ENCODE measurements at places on chromosomes 2 and 18. TPM values are rescaled to one million over a fixed set of nuclear protein-coding genes. Genes with fewer than 3 reads are reported as not detected.

The TRIB2 gene
- 26.1 TPM for total RNA-seq

The TEX44 gene
- total RNA-seq, result not detected

The DNMT3A gene
- total RNA-seq, result 7.4 TPM

The CXCR2 gene
- total RNA-seq, result 2.8 TPM

The POTEE gene
- total RNA-seq, result not detected

The AGXT gene
- not detected for total RNA-seq

The FOXD4L1 gene
- not detected for total RNA-seq

The OTOF gene
- not detected for total RNA-seq

The SKOR2 gene
- total RNA-seq, result not detected

The HOXD9 gene
- total RNA-seq, result 2.4 TPM

The CXCR4 gene
- total RNA-seq, result 3.9 TPM

The SATB2 gene
- 3.5 TPM for total RNA-seq

The AGPS gene
- total RNA-seq, result 17.2 TPM

The POTEI gene
- total RNA-seq, result not detected

The FEV gene
- not detected for total RNA-seq

The APCDD1 gene
- 76.6 TPM for total RNA-seq

- no peak for DNase-seq
Measured at GRCh38 chr2:56013475-56013874, 89.9 kb upstream of the EFEMP1 start.

DNA sequence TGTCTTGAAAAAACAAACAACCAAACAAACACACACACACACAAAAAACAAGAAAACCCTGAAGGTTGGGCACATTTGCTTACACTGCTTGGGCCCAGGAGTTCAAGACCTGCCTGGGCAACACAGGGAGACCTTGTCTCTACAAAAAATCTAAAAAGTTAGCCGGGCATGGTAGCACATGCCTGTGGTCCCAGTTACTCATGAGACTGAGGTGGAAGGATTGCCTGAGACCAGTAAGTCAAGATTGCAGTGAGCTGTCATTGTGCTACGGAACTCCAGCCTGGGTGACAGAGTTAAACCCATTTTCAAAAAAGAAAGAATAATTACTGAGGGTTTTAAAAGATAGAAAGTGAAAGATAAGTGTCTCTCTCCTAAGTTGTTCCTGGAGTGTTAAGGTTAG, 103.4 kb downstream of the MBD5 start:
- DNase-seq, result no peak

DNA sequence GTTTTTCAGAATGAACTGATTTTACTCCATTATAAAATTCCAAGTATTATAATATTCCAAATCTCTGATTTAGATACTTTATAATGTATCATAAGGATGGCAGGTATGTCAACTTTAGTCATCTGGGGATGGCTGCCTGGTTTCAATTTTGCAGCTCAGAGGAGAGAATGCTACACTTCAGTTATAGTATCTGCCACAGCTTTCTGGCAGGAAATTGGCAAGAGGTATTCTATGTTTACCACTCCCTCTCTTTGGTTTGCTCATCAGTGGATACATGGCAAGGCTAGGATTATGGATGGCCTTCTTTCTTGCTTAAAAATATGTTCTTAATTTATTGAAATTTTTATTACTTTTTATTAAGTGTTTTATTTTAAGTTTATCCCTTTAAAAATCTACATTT, 67.0 kb upstream of the TNFRSF11A start:
- no peak for DNase-seq

DNA sequence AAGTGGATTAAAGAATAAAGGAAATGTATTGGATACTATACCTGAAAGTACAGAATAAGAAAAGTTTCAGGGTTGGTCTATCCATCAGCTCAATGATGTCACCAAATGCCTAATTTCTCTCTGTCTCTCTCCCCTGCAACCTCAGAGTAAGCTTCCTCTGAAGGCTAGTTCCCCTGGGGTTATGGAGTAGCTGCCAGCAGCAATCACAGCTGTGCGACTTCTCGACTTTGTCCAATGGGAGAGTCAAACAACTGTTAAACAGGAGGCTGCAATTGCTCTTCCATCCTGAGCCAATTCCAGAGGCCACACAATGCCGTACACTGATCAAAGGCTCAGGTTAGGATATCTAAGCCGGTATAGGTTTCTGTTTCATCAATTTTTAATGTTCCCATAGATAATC, 95.3 kb upstream of the FANCL start:
- no peak for DNase-seq

DNA sequence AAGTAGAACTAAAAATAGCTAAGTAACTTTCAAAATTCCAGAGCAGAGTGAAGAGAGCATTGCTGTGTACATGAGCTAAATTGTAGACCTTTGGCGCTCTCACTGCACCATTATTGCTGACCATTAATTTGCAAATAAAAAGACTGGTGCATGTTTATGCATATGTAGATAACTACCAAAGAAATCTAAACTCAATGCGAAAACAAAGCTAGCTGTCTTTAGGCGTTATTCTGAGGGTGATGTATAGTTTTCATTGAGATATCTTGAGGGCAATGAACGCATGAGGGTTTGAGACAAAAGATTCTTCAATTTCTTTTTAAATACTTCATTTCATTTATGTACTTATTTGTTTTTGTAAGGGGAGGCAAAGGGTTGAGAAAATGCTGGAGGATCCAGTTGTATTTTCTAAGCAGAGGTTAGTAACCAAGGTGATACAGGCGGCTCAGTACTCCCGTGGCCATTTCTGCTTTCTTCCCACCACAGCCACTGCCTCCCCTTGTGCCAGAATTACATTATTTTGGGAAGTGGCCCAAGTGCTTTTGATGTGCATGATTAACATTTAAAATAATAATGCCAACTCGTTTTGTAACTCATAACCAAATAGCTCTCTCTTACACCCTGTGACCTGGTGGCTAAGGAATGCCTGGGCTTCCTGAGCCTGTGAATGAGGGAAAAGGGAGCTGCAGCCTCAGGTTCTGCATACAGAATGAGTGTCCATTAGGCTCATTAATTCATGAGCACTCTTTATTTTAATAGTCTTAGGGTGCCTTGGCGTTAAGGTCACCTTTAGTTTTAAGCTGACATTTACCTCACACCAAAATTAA, 797.8 kb upstream of the GYPC start:
- no peak for DNase-seq

GRCh38 chr2:143674051-143674450, 544.8 kb downstream of the ARHGAP15 start:
- DNase-seq, result no peak

GRCh38 chr18:55319459-55320193, 268.4 kb downstream of the TCF4 start:
- DNase-seq, result no peak

GRCh38 chr2:138712212-138712979, 67.8 kb downstream of the NXPH2 start:
- no peak for DNase-seq

DNA sequence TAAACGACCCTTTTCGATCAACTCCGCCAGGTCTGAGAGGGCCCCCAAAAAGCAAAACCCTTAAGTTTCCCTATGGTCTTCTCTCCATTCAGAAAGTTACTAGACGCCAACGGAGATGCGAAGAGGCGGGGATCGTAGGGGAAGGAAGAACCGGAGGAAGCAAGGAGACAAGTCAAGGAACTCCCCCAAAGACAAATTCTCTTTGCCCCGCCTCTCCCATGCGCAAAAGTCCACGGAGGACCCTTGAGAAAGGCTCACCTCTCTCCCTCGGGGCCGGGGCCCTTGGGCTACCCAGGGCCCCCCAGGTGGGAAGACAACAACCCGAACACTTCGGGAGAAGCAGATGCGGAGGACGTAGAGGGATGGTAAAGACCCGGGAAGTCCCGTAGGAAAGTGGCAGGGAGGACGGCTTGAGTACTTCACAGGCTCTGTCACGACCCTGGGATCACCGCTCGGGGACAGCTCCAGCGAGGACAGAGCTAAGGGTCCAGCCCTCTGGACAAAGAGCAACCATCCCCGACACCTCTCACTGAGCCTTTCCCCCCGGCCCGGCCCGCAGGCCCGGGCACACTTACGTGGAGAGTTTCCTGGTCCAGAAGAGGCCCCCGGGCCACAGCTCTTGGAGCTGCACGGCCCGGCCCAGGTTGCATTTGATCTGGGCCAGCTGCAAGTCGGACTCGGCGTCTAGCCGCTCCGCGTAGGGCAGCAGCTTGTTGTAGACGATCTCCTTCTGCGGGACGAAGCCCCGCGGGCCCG, 647 bp downstream of the PSME4 start:
- DNase-seq, result peak; percentile 91

- no peak for DNase-seq
Measured at GRCh38 chr2:195304310-195304709, 352.7 kb upstream of the SLC39A10 start.

GRCh38 chr2:88233216-88233615, 63.1 kb downstream of the THNSL2 start:
- DNase-seq, result no peak

- no peak for DNase-seq
Measured at GRCh38 chr2:53536583-53537361, 230.8 kb upstream of the CHAC2 start.

DNA sequence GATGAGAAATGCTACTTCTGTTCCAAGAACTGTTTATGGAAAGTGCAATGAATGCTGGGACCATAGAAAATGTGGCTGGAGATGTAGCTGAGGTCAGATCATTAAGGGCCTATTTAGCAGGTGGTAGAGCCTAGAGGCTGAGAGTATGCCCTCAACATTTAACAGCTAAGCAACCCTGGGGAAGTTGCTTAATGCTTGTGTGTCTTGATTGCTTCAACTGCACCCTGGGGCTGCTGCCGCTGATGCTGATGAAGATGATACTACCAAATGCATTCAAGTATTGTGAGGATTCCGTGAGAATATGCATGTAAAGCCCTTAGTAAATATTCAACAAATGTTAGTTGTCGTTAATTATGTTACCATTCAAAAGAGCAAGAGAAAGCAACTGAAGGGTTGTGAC, 273.2 kb downstream of the BCL11A start:
- no peak for DNase-seq

DNA sequence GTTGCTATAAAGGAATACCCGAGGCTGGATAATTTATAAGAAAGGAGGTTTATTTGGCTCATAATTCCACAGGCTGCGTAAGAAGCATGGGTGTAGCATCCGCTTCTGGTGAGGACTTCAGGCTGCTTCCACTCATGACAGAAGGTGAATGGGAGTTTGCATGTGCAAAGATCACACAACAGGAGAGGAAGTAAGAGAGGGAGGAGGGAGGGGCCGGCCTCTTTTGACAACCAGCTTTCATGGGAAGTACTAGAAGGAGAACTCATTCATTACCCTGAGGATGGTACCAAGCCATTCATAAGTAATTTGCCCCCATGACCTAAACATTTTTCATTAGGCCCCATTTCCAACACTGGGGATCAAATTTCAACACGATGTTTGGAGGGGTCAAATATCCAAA, 386.8 kb upstream of the NETO1 start:
- no peak for DNase-seq

GRCh38 chr2:85016446-85016845, 45.5 kb downstream of the KCMF1 start:
- DNase-seq, result no peak

DNA sequence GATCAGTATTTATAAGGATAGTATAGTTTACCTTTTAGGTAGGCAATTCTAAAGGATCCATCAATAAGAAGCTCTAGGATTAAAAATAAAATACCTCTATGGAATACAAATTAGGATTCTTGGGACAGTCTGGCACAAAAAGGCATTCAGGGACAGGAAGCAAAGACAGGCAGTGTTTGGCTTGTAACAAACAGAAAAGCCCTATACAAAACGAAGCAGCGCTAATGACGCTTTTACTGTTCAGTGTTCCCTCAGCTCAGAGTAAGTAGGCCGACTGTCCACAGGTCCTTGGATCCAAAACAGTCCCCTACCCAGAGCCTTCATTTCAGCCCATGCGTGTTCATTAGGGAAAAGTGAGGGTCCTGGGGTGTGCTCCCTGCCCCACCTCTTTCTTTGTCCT, 236.3 kb downstream of the AGPS start:
- no peak for DNase-seq

GRCh38 chr18:50061876-50062517, 132.9 kb downstream of the MYO5B start:
- no peak for DNase-seq

- no peak for DNase-seq
Measured at GRCh38 chr2:31037058-31037457, 101.2 kb downstream of the GALNT14 start.

- DNase-seq, result no peak
Measured at GRCh38 chr2:241237949-241238371, 49.5 kb downstream of the ANO7 start.

GRCh38 chr2:152354909-152355308, 19.9 kb downstream of the FMNL2 start:
- no peak for DNase-seq

DNA sequence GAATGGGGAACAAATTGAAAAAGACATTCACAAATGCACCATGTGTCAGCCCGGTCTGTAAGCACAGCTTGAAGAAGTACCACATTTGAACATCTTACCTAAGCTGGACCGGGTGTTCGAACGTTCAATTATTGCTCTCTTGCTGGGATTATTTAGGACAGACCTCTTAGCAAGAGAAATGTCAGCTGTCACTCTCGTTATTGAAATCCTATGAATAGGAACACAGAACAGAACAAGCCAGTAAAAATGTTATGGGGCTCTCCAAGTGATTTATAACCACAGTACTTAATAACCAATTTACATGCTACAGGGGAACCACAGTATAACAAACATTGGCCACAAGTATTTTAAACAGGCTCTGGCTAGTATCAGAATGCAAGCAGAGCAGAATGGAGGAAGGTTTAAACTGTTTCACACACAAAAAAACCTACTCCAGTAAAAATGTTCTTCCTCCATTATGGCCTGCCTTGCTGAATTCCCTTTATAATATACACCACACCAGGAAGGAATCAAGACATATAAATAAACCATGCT, 32.5 kb upstream of the ARL5A start:
- no peak for DNase-seq

GRCh38 chr18:45538444-45538843, 76.8 kb upstream of the SLC14A2 start:
- DNase-seq, result no peak

- DNase-seq, result no peak
Measured at GRCh38 chr2:176192351-176192750, 3.9 kb downstream of the HOXD1 start.

DNA sequence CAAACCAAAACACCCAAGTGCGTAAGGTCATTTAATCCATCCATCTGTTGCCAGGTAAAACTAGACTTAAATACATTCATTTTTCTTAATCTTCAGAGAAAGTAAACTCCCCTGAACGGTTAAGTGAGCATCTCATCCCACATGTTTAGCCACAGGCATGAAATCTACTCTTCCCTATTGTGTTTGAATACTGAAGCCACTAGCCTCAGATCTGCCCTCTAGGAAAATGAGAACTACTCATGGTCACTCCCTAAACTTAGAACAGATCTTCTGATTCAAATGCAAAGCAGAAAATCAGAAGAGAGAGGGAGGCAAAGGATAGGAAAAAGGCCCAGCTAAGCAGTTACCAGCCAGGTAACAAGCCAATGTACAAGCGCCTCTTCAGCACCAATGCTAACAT, 7.1 kb downstream of the TMEM247 start:
- DNase-seq, result peak; percentile 39
